ENCODE measurements at places on chromosomes 12 and 14. TPM values are rescaled to one million over a fixed set of nuclear protein-coding genes. Genes with fewer than 3 reads are reported as not detected.
A peak's percentile ranks its signal among the peaks of the same experiment; 100 is the strongest.

- DNase-seq: no peak
These were observed 636.3 kb downstream of the DIO2 start for GRCh38 chr14:79575032-79575431.

- no peak for DNase-seq
These were observed 6.5 kb downstream of the GLRX5 start for GRCh38 chr14:95541346-95541745.

GRCh38 chr14:64891839-64892375 lies 12.2 kb upstream of the SPTB start:
- peak; percentile 45 for DNase-seq

DNA sequence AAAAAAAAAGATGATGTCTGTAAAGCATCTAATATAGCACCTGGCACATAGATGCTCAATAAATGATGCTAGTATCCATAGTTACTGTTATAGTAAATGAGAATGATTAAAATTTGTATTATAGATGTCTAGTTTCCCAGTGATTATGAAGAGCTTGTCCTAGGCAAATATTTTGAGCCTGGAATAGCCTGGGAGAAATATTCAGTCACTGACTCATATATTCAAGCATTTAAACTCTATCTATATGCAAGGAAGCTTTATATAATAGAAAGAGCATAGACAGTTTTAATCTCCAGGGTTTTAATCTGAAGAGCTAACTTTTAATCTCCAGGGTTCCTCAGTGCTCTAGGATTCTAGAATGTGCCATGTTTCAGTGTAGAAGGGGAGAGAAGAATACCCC lies 91.5 kb upstream of the VASH1 start:
- no peak for DNase-seq

DNA sequence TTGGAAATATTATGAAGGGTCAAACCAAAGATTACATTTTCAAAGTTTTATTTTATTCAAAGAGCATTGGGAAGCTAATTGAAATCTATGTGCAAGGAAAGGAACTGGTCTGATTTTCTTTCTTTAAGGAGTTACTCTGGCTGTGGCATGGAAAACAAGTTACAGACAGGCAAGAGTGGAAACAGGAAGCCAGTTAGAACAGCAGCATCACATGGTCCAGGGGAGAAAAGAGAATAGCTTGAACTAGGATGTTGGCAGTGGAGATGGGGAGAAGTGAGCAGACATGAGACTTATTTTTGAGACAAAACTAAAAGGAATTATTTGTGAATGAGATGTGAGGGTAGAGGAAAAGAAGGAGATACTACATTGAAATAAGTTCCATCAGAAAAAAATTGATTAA lies 3.4 kb downstream of the OR11G2 start:
- no peak for DNase-seq

DNA sequence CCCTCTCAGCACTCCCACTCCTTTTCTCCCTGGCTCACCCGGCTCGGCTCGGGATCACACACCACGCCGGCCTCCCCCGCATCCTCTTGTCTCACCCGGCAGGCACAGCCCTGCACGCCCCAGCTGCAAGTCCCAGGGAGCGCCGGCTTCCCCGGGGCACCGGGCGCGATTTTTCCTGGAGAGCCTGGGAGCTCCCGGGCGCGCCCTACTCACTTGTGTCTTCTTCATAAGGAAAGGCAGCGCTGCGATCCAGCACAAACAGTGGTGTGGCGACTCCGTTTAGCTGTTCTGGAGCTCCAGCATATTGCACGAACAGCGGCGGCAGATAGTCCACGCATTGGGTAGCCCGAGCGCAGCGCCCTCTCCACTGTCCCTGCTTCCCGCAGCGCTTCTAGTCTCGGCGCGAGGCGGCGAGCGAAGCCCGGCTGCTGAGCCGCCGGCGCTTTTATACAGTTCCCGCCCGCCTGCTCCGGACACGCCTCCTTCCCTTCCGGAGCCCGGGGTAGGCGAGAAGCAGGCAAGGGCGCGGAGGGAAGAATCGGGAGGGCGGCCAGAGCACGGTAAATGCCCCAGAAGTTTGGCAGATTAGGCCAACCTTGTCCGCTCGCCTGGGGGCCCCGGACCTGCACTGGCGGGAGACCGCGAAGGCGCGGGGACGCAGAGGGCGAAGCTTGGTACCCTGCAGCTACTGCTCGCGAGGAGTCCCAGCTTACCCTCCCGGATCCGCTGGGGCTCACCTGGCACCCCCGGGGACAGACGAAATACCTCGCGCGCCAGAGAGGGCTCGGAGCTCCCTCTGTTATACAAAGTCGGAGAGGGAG lies at the start of gene KITLG:
KITLG (minus strand) TSS at position 421 of the 821 bp plus-strand sequence; CDS start at position 228, 193 bp downstream.
- no peak for DNase-seq

DNA sequence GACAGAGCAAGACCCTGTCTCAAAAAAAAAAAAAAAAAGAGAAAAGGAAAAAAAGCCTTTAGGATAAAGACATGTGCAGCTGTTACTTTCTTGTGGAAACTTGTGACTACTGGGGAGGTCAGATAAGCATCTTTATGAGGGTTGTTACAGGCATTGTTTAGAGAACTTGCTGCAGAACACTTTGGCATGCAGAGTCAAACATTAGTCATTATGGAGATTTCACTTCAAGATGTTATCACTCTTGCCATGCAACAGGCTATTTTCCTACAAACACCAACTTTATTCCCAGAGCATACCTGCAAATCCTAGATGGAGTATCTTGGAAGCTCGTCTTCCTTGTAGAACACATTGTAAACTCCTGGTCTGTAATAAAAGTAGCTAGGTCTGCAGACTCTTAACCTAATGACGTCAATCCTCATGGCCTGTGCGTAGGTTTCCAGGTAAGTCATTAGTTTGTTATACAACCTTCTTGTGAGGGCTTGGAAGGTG lies 36.3 kb upstream of the WDR89 start:
- no peak for DNase-seq

The RFX4 gene
- polyA plus RNA-seq: not detected

The ACOT4 gene
- polyA plus RNA-seq: 20.3 TPM

The CMA1 gene
- polyA plus RNA-seq: not detected
